NCI-H526 (cell line): ENCODE measurements at places on chromosomes 5 and 9.

GRCh38 chr5:88322785-88323184 lies 54.1 kb upstream of the TMEM161B start:
- DNase-seq, result no peak

DNA sequence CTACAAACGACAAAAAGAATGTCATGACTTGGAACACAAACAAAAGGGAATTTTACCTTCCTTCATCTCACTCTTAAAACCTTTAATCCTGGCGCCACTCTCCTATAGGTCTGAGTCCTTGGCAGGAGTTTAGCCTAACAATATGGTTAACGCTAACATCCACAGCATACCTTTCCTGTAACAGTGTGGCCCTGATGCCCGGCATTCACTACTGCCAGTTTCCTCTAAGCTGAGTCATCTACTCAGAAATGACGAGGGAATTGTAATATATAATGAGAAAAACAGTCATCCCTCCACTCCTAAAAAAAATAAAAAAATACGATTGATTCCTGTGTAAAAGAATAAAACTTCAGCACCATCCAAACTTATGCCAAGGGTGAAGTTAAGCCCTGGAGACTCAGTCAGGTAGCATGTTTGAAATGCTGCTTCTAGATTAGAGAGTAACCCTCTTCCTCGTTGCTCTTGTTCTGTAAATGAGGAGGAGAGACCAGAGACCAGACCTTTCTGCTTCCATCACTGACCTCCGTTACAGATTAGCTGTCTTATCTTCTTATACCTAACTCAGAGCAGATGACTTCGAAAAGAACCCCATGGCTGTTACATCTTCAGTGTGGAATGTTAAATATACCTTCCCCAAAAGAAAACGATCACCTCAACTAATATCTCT lies 37.4 kb downstream of the CCDC125 start:
- no peak for DNase-seq

- DNase-seq, result no peak
Observed at GRCh38 chr9:106866243-106866642, 3.3 kb downstream of the ZNF462 start.

DNA sequence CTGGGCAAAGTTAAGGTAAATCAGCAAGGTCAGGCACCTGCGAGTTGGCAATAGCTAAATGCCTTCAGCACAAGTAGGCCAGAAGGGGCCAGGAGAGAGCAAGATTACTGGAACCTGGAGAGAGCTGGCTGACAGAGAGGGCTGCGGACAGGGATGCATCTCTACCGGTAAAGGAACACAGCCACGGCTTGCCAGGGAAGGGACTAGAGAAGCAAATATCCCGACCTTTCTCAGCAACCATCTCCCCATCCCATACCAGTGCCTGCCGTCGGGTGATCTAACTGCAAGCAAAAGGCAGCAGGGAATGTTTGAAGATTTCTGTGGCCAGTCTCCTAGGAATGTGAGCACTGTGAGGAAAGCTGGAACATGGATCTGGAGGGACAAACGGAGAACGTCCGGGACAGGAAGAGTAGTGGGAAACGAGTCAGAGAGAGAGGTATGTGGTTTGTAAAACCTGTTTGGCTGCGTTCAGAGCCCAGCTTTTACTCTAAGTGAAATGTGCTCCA lies 15.9 kb upstream of the ABLIM3 start:
- DNase-seq, result peak; percentile 5

- no peak for DNase-seq
Observed at GRCh38 chr9:22863736-22864135, 417.1 kb downstream of the DMRTA1 start.

DNA sequence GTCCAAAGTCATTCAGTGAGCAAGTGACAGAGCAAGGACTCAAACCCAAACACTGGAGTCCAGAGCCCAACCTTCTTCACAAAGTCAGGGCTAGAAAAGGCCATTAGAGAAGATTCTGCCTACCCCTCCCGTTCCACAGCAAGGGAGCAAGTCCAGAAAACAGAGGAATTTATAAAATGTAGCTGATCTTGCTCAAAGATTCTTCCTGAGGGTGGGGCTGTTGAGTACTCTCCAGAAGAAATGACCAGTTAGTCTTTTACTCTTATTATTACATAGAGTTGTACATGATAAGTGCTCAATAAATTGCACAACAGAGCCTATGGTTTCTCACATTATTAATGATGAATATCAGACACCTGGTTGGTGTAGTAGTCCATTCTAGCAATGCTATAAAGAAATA lies 39.3 kb upstream of the HMHB1 start:
- no peak for DNase-seq

DNA sequence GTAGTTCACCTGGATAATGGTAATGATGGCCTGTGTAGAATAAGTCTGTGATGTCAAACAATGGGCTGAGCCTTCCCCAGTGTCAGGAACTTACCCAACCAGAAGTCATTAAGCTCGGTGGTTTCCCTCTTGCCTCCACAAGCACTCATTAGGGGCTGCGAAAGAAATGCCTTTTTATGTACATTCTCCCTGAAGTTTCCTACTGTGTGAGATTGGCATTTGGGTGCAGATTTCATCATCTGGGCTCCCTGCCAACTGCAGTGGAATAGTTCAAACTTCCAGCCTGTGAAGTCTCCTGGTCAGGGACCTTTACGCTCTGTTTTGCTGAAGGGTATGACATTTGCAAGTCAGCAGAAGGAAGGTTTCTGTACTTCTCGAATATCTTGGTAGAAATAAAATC lies 41.6 kb upstream of the TMEM215 start:
- no peak for DNase-seq

- peak; percentile 25 for DNase-seq
Observed at GRCh38 chr9:16266648-16267276, 603.7 kb downstream of the BNC2 start.

DNA sequence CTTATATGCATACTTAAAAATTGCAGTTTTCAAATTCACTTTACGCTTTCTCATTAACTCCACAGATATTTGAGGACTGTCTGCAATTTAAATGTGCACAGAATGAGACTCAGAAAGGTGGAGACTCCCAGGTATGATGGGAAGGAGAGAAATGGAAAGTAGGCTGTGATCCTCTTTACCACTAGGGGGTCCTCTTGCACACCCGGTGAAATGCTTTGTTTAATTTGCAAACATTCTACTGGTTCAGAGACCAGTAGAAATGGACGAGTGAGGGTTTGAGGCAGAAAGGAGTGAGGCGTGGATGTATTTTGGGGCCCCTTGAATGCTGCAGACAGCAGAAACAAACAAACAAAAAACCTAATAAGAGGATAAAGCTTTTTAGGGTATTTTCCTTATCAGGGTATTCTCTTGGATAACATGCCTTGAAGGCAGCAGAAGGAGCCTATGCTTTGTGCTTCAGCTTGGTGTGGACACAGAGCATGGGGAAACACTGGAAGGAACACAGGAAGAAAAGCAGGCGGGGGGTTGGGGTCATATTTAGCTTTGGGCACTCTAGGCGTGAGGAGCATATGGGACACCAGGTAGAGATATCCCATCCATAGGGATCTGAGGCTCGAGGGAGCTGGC lies 410.1 kb downstream of the DMRT2 start:
- DNase-seq, result peak; percentile 45

- DNase-seq, result no peak
Observed at GRCh38 chr5:40223884-40224402, 455.8 kb upstream of the PTGER4 start.

DNA sequence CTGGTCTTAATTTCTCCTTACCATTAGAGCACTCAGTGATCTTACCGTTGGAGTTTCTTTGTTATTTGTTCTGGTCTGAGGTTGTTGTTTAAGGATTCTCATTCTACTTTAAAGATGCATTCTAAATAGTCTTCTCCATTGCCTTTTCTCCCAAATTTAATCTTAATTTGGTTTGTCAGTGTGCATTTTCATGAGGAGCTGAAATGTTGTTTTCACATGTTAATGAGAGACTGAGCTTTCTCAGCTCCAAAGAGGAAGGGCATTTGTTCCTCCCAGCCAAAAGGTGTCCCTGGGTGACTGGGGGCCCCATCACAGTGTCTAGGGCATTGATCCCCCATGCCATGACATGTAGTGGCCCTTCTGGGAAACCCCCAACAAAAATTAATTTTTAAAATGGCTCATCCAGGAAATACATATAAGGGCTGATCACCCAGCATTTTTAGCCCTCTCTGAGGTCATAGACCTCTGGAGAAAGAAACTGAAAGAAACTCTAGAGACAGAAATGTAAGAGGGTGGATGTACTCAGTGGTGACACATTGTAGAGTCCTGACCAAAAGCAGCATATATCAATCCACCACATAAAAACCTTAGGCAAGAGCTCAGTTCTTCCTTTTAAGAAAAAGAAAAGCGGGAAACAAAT lies 240.4 kb upstream of the RAI14 start:
- no peak for DNase-seq

GRCh38 chr9:88458716-88459465 lies 70.6 kb downstream of the SPIN1 start:
- no peak for DNase-seq

- no peak for DNase-seq
Observed at GRCh38 chr5:142316051-142316450, 8.8 kb downstream of the SPRY4 start.

DNA sequence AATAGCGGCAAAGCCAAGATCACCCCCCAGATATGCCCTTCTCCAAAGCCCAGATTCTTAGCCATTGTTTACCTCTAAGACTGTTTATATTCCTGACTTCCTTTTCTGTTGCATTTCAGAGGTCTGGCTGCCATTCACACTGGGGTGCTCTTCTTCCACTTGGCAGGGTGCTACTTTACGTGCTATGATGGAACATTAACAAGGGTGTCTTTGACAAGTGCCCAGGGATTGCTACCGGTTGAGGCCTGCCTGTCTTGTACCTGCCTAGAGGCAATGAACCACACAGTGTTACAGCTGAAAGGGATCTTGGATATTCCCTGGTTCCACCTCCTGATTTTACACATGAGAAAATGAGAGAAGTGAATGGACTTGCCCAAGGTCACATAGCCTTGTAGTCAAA lies 352.1 kb upstream of the KIF2A start:
- DNase-seq, result no peak

- DNase-seq, result no peak
Observed at GRCh38 chr5:58872670-58873273, 289.9 kb downstream of the RAB3C start.

DNA sequence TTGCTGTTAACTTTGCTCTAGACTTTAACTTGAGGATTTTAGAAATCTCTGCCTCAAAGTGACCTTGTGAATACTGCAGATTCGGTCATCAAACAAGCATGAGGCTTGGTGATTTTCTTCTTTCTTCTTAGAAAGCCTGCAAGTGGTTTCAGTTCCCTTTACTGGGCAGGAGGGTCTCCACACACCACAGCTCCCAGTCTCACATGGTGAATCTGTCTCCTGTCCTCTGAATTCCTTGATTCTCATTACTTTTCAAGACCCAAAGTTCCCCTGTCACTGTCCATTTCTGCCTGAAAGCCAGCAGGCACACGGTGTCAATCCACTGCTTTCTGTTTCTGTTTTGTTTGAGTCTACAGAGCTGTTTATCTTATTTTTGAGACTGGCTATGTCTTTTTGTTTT lies 14.1 kb downstream of the HSPB3 start:
- no peak for DNase-seq

GRCh38 chr5:6682239-6682638 lies 31.0 kb upstream of the TENT4A start:
- DNase-seq, result no peak

GRCh38 chr9:79390781-79391770 lies 180.7 kb upstream of the TLE4 start:
- no peak for DNase-seq

- DNase-seq, result no peak
Observed at GRCh38 chr9:123680352-123680751, 249.6 kb downstream of the DENND1A start.

DNA sequence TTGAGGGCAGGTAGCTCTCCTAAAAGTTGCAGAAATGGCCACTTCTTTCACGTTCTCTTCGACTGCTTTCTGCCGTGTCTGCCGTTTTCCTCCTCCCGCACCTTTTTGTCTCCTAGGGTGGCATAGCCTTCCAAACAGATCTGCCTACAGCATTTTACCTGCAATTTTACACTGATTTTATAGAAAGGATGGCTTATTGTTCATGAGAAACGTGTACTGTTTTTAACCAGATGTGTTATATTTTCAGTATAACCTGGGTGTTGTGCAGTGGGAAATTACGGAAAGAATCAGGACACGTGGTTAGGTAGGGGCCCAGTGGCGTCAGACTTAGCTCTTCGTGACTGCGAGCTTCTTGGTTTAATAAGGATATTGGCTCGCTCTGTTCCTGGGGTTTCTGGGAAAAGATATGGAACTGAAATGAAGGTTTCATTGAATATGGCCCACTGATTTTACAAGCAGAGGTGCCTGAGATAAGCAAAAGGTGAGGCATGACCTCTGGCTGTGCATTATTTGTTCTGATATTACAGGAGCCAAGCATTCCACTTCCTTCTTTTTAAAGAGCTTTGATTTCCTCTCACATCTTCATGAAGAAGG lies 43.7 kb upstream of the PRSS3 start:
- DNase-seq, result no peak

DNA sequence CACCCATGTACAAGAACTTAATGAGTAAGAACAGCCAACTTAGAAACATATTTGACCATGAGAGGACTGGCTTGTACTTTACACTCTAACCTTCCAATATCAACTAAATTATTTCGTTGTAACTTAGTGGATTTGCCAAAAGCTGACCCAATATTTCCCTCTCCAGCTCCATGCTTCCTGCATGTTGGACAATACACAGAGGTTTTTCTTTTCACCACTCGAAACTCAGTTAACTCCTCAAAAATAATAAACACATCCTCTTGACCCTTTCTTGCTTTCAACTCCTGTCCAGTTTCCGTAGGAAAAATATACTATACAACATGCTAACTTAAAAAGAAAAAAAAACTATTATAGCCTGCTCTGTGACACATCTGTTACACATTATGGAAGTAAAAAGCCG lies 188.9 kb downstream of the MPDZ start:
- DNase-seq, result no peak

GRCh38 chr5:128305341-128305740 lies 221.8 kb downstream of the SLC12A2 start:
- no peak for DNase-seq

GRCh38 chr9:26243029-26243697 lies 564.9 kb upstream of the TUSC1 start:
- DNase-seq, result no peak

DNA sequence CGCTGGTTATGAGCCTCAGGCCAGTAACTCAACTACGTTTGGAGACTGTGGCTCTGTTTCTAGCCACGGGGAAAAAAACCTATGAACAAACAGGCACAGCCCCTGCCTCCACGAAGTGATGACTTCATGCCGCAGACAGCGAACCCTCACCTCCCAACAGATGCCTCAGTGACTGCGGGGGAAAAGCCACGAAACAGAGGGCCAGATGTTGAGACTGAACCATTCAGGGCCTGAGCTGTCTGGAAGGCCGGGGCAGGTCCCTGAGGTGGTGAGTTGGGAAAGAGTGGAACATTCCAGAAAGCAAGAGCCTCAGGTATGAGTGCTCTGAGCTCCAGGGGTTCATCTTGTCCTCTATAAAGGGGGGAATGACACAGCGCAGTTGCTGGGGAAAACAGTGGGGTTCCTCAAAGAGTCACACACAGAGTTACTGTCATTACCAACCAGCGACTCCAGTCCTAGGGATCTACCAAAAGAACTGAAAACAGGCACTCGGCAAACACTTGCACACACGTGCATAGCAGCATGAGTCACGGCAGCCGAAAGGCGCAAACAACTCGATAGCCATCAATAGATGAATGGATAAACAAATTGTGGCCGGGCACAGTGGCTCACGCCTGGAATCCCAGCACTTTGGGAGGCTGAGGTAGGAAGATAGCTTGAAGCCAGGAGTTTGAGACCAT lies 15.3 kb downstream of the PLPP7 start:
- DNase-seq, result no peak

GRCh38 chr5:55636177-55636576 lies 75.9 kb downstream of the SLC38A9 start:
- no peak for DNase-seq
